Stimulated activated CD8-positive, alpha-beta memory T cell treated with anti-CD3 and anti-CD28 coated beads, Interleukin-7, amount 100 ng/mL, for 48 hours (primary cell): ENCODE measurements at places on chromosomes 5 and 9.
A peak's percentile ranks its signal among the peaks of the same experiment; 100 is the strongest.

- peak; percentile 83 for DNase-seq
These were observed 23.9 kb downstream of the PIK3R1 start for GRCh38 chr5:68239487-68239886.

- DNase-seq: no peak
These were observed 117.5 kb upstream of the ZNF462 start for GRCh38 chr9:106745457-106745856.

DNA sequence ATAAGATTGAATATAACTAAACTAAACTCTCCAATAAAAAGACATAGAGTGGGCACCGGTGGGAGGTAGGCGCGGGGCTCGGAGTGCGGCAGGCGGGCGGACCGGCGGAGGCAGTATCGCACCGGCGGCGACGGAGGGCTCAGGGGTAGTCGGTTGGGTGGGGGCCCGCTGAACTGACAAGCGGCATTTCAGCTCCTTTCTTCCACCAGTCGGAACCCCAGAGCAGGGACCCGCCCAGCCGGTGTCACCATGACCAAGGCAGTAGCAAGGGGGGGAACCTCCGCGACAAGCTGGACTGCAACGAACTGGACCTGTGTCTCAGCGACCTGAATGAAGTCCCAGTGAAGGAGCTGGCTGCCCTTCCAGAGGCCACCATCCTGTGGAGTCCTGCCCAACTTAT lies 156.7 kb downstream of the HINT1 start:
- no peak for DNase-seq

DNA sequence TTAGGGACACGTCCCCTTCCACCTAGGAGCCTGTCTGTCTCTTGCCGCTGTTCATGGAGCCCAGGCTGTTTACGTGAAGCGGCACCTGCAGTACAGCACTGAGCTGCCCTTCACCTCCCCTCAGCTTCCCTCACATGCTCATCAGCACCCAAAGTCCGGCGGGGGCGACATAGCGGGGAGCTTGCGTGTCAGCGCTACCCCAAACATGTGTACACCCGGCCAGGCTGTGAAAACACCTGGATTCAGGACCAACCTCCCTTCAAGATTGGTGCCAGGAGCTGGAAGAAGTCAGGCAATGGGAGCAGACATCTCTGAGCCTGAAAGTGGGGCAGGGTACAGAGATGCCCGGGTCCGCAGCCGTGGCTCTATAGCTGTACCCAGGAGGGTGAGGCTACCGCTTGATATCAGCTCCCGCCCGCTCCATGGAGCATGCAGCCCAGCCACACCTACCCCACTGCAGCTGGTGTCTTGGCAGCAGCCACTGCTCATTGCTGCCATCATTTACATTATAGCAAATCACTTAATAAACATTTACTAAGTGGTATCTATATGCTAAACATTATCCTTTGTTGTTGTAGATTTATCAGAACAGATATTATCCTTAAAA lies 712.1 kb downstream of the CDH9 start:
- DNase-seq: no peak

GRCh38 chr9:8533681-8534080 lies 734.1 kb upstream of the DMAC1 start:
- no peak for DNase-seq

GRCh38 chr5:67204821-67205220 lies 8.2 kb upstream of the CD180 start:
- no peak for DNase-seq

DNA sequence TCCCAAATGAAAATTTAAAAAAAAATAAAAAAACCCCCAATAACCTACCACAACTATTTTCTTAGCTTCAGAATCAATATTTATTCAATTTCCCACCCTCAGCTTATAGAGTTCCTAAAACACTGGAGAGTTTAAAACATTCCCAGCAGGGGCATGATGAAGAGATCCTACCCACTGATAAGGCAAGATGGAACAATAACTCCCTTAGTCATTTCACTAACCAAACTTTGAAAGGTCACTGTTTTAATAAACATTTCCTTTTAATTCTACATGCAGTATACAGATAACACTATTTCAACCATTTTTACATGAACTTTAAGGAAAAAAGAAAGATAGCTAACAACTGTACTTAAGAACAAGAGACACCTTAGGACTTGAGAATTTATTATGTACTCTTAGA lies 34.9 kb upstream of the ACOT12 start:
- no peak for DNase-seq

GRCh38 chr9:19416143-19416542 lies 7.3 kb downstream of the ACER2 start:
- DNase-seq: no peak

DNA sequence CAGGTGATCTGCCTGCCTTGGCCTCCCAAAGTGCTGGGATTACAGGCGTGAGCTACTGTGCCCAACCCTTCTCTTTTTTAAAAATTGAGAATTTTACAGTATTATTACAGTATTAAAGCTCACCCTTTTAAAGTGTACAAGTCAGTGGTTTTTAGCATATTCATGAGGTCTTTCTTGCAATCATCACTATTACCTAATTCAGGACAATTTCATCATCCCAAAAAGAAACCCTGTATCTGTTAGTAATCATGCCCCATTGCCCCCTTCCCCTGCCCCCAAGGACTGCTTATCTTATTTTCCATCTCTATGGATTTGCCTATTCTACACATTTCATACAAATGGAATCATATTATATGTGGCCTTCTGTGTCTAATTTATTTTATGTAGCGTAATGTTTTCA lies 22.6 kb upstream of the MEGF9 start:
- no peak for DNase-seq

- DNase-seq: no peak
These were observed 727 bp upstream of the ADRB2 start for GRCh38 chr5:148825716-148826052.

DNA sequence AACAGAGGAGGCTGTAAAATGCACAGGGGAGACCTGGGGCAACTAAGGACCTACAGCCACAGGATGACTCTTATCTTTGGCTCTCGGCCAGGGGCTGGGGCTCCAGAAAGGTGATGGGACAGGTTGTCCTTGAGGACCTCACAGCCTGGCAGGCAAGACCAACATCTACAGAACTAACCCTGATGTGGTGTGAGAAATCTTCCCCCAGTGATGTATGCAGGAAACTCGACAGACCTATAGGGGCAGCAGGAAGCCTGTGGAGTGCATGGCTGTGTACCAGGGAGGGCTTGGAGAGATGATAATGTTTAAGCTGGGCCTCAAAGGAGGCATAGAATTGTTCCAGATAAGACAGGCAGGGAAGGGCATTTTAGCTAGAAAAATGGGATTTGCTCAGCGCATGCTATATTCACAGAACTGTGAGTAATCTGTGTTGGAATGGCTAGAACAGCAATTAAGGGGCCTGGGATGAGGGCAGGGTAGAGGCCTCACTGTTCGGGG lies 68.5 kb upstream of the SLC25A51 start:
- DNase-seq: no peak

DNA sequence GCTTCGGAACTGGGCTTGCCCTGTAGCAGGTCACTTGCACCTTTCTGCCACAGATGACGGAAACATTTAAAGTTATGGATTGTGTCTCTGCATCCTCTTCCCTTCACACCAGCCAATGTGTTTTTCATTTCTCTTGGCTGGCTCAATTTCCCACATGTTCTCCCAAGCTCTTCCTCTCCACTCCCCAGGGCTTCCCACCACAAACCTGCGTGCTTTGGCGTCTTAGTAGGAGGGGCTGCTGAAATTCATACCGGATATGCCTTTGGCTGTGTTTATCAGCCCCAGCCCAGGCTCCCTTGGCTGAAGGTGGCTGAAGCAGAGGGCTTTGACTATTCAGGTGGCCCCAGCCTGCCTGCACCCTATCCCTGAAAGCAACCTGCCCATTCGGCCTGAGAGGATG lies 32.1 kb downstream of the ADRB2 start:
- no peak for DNase-seq

DNA sequence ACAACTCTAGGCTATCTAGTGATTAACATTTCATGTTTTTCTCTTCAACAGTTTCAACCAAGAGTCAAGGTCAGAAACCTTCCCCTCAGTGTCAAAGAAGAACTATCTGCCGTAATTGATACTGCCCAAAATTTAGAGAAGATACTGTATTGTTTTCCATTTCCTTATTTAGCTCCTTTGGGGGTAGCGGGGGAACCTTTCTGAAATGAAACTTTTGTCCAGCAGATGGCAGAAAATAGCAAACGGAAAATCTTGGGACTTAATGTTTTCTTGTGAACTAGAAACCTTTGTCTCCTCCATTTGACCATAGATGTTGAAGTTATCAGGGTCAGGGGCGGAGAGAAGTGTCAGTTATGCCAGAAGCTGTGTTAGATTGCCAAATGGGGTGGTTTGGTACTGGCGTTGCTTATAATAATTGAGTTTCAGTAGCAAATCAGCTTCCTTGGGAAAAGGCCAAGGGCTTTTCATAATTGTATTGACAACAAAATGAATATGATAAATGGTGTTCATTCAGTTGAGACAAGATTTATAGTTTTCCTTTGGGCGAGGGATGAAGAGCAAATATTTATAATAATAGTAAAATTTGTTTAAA lies 101.7 kb upstream of the TLX3 start:
- DNase-seq: no peak

DNA sequence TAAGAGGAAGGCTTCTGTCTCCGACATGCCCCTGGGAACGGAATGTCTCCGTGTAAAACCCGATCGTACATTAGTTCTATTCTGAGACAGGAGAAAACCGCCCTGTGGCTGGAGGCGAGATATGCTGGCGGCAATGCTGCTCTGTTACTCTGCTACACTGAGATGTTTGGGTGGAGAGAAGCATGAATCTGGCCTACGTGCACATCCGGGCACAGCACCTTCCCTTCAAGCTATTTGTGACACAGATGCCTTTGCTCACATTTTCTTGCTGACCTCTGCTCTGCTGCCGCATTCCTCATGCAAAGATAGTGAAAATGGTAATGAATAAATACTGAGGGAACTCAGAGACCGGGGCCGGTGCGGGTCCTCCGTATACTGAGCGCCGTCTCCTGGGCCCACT lies 2.2 kb upstream of the DPP7 start:
- DNase-seq: no peak

- no peak for DNase-seq
These were observed 68.8 kb upstream of the ABL1 start for GRCh38 chr9:130766021-130766926.

DNA sequence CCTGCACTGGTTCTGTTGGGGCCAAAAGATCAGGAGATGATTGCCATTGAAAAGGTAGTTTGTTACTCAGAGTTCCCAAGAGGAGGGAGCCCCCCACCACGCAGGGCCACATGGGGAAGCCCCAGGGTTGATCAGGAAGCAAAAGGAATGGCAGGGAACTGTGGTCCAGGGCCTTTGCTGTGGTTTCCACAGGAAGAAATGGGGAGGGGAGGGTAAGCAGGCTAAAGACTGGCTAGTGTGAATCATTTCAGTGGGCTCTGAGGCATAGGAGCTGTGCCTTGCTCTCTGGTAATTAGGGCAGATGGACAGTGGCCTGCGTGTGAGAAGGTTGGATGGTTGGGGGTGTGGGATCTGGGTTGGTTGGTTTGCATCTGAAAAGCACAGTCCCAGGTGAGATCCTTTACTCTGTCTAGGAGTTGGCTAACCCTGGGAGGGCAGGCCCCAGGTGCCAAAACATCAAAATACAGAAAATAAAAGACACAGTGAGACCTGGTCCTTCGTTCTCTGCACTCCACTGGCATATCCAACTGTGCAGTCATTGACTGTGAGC lies 66.1 kb downstream of the PTPDC1 start:
- DNase-seq: no peak

DNA sequence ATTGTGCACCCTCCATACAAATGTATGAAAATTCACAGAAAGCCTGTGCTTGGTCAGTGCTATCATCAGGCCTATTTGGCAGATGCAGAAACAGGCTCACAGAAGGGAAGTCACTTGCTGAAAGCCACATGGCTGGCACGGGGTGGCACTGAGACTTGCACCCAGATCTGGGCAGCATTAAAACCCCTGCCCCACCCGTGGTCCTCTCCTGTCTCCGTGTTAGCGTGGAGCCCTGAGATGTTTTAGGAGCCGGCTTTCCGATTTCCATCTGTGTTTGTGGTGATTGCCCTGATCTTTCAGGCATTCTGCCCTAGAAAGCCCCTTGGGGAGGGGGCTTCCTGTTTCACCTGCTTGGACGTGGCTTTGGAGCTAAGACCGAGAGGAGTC lies 102.2 kb upstream of the IER5L start:
- no peak for DNase-seq

DNA sequence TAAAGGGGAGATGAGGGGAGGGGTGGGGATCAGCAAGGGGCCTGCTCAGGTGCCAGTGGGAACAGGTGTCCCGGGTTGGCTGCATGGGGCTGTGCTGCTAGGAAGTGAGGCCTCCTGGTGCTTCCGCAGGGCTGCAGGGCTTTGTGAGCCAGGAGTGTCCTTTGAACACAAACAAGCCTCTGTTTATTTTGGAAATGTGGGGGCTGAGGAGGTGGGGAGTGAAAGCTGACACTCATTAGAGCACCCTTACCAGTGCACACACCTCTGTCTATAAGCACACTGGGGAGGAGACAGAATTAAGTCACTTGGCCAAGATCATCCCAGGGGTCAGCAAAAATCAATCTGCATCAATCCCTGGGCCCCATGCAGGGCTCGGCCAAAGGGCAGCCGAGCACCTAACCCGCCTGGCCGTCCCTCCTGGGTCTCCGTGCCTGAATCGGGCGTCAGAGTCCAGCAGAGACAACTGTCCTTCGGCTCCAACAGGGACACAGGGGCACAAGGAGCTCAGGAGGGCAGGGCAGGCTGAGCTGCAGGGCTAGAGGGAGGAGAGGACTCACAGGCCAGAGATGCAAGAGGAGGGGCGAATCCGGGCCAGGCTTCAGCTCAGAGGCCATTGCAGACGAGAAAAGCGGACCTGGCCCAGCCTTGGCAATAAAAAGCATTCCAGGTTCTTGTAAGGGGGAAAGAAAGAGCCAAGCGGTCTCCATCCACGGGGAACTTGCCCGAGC lies 99.8 kb downstream of the VAV2 start:
- no peak for DNase-seq

DNA sequence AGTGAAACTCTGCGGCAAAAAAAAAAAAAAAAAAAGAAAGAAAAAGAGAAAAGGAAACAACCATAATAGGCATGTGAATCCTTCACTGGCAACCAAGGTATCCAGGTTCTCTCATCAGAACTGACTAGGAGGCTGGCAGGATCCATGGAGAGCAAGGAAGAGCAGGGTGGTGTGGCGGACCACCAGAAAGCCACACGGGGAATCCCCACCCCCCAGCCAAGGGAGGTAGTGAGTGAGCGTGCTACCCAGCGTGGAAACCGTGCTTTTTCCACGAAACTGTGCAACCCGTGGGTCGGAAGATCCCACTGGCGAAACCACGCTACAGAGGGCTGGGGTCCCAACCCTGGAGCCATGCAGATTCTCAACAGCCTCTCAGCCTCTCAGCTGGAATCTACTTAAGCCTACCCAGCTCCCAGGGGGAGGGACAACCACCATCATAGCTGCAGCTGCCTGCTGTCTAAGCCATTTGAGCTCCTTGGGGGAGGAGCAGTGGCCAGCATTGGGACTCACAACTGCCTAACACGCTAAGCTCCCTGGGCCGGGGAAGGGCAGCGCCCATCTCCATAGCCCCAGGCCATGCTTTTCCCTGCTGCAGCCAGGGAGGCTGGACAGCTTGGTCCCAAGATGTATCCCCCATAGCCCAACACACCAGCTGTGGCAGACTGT lies 91.6 kb downstream of the PRELID2 start:
- no peak for DNase-seq

- no peak for DNase-seq
These were observed 100.5 kb upstream of the GNAQ start for GRCh38 chr9:78131969-78132700.
